ENCODE measurements at places on chromosomes 2 and 18.

DNA sequence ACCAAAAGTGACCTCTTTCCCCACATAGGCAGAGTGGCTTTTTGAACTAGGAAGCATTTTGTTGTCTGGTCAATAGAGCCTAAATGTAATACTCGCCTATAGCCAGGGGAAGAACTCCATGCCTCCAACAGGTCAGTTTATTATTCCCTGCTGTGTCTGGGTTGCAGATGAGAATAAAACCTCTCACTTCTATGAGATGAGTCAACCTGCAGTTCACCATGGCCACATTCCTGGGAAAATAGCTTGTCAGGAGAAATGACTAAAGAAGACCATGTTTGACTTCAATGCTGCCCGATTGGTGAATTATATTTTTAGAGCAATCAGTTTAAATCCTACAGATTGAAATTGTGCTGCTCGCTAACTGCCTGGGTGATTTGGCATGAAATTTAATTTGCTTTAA, 46.7 kb upstream of the LRRTM1 start:
- no peak overlapping the region for H3K27ac ChIP-seq
- DNase-seq: no peak
- no peaks in the 10 kb centered on the region for H3K27me3 ChIP-seq
- no peak overlapping the region for H3K4me3 ChIP-seq
- H3K36me3 ChIP-seq: no peaks in the 10 kb centered on the region
- H3K4me1 ChIP-seq: no peaks in the 10 kb centered on the region

GRCh38 chr18:43780782-43781340, 503.6 kb upstream of the SYT4 start:
- no peaks in the 10 kb centered on the region for H3K4me1 ChIP-seq
- no peaks in the 10 kb centered on the region for H3K36me3 ChIP-seq
- no peak for DNase-seq
- H3K27me3 ChIP-seq: no peaks in the 10 kb centered on the region
- H3K27ac ChIP-seq: no peak overlapping the region
- H3K4me3 ChIP-seq: no peak overlapping the region

- no peak for DNase-seq
- no peak overlapping the region for H3K4me3 ChIP-seq
- H3K27me3 ChIP-seq: peaks cover 3% of the 10 kb centered on the region
- no peaks in the 10 kb centered on the region for H3K4me1 ChIP-seq
- H3K27ac ChIP-seq: no peak overlapping the region
Measured at GRCh38 chr2:181806039-181806392, 85.5 kb upstream of the ITPRID2 start.

- H3K36me3 ChIP-seq: no peaks in the 10 kb centered on the region
- H3K4me3 ChIP-seq: no peak overlapping the region
- H3K27me3 ChIP-seq: no peaks in the 10 kb centered on the region
- DNase-seq: no peak
- no peak overlapping the region for H3K27ac ChIP-seq
Measured at GRCh38 chr2:139160836-139161235, 380.6 kb upstream of the NXPH2 start.

GRCh38 chr2:228377533-228377932, 196.0 kb upstream of the SPHKAP start:
- no peak overlapping the region for H3K4me3 ChIP-seq
- no peak for DNase-seq
- no peak overlapping the region for H3K27ac ChIP-seq
- no peaks in the 10 kb centered on the region for H3K27me3 ChIP-seq
- H3K4me1 ChIP-seq: no peaks in the 10 kb centered on the region
- H3K36me3 ChIP-seq: no peaks in the 10 kb centered on the region

GRCh38 chr2:42977270-42978174, 185.1 kb upstream of the HAAO start:
- no peak for DNase-seq
- no peak overlapping the region for H3K4me3 ChIP-seq
- no peaks in the 10 kb centered on the region for H3K4me1 ChIP-seq
- H3K36me3 ChIP-seq: no peaks in the 10 kb centered on the region
- no peak overlapping the region for H3K27ac ChIP-seq

GRCh38 chr2:137117385-137117784, 352.0 kb downstream of the THSD7B start:
- no peak overlapping the region for H3K4me3 ChIP-seq
- DNase-seq: no peak
- H3K27ac ChIP-seq: no peak overlapping the region
